ENCODE measurements at places on chromosomes 16 and 17.

DNA sequence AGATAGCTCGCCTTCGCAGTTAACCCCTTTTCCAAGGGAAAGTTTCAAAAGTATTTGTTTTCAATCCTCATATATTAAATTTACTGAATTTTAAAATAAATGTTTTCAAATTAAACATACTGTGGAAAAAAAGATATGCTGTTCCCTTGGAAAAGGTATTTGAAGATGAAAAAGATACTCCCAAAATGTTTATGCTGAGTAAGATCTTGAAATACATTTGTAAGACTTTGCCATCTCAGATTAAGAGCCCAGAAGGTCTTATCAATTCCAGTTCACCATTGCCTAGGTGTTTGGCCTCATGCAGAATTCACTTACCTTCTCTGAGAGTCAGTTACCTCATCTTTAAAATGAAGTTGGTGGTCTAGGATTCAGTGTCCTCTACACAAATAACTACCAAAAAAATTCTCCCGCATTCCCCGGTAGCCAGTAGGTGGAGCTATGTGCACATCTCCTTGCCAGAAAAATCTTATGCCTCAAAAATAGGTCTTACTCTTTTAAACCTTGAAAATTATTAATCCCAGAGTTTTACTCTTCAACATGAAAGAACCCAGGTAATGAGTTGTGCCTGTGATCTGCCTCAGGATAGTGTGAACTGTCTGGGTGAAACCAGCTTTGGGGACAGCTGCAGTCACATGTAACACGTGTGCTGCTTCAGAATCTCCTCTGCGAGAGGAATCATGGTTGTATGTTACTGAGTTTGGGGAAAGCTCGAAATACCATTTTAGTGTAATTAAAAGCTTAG, 178.3 kb downstream of the MRTFB start:
- no peak for DNase-seq

GRCh38 chr17:69535016-69535570, 120.6 kb downstream of the MAP2K6 start:
- no peak for DNase-seq

DNA sequence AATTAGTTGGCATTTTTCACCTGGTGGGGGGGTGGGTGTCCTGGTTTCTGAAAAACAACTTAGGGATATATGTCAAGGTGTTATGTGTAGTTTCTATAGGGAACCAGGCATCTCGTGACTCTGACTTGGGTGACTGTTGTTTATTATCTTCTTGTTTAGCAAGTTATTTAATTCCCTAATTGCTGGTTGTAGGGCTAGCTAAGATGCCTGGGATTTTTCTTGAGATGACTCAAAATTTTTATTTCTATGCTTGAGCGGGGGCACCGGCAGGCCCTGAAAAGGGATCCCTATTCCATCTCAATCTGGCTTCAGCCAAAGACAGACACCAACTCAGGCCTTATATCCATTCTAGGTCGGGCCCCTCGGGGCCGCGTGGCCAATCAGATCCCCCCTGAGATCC, 3.2 kb downstream of the DPH1 start:
- no peak for DNase-seq

- DNase-seq, result no peak
Observed at GRCh38 chr17:67452681-67453554, 75.8 kb downstream of the PITPNC1 start.

- no peak for DNase-seq
Observed at GRCh38 chr16:72836985-72837384, 210.9 kb downstream of the ZFHX3 start.

- DNase-seq, result no peak
Observed at GRCh38 chr17:78125138-78125913, 3.2 kb downstream of the TMC6 start.

DNA sequence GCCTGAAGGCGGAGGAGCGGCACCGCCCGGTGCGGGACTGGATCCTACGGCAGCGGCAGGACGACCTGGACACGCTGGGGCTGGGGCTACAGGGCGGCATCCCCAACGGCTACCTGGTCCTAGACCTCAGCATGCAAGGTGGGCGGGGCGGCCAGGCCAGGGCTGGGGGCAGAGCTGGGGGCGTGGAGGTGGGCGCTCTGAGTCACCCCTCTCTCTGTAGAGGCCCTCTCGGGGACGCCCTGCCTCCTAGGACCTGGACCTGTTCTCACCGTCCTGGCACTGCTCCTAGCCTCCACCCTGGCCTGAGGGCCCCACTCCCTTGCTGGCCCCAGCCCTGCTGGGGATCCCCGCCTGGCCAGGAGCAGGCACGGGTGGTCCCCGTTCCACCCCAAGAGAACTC, 7.9 kb downstream of the MSLN start:
- no peak for DNase-seq

GRCh38 chr16:78563905-78564304, 464.5 kb downstream of the WWOX start:
- DNase-seq, result no peak

GRCh38 chr17:1629504-1630310, 1.1 kb upstream of the SLC43A2 start:
- DNase-seq, result no peak

- DNase-seq, result no peak
Observed at GRCh38 chr17:66481271-66481670, 178.9 kb downstream of the PRKCA start.

DNA sequence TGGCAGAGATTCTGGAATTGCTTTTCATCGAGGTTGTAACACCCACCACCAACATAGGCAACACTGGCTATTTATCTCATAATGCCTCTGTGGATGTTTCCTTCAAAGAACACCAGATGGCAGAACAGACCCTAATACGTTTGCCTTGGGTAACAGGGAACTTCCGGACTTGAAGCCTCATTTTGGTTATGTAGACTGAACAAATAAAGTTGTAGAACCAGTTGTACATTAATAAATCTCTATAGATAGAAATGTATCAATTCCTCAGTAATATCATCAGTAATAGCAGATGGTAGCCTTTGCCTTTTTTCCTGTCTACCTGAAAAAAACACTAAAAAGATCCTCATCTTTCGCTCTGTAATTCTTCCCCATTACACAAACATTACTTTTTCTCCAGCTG, 25.9 kb upstream of the APOH start:
- DNase-seq, result no peak

- no peak for DNase-seq
Observed at GRCh38 chr16:75227361-75228142, 8.8 kb downstream of the CTRB1 start.

DNA sequence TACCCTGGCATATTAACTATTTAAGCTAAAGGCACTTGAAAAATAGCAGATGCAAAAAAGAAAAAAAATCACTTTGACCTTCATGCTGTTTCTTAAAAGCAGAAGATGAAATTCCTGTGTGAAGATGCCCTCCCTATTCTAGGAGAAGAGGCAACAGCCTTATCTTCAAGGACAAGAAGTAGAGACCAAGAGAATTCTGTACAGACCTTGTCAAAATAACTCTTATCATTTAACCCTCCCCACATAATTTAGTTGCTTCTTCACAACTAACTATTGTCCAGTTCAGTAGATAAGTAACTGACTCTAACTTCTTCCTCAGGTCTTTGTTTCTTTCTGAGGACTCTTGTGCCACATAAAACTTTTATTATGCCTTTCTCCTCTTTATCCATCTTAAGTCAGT, 72.0 kb upstream of the MARCHF10 start:
- no peak for DNase-seq

- DNase-seq, result no peak
Observed at GRCh38 chr16:79703066-79703465, 102.5 kb upstream of the MAF start.

DNA sequence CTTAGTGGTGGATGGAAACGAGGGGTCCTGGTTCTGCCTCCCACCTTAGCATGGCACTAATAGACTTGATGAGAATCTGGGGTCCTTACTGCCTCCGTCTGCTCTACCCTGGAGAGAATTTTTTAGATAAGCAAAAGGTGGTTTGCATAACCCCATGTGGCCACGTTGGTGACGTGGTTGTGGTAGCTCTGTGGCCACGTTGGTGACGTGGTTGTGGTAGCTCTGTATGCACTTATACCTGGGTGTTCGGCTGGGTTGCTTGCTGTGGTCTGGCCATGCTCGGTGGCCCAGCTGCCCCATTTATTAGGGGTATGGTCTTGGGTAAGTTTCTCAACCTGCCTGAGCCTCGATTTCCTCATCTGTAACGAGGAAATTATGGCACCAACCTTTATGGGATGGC, 13.0 kb downstream of the SPIRE2 start:
- no peak for DNase-seq

GRCh38 chr17:56793957-56794356, 39.8 kb downstream of the C17orf67 start:
- DNase-seq, result no peak

GRCh38 chr16:9374061-9374460, 282.6 kb downstream of the HAPSTR1 start:
- no peak for DNase-seq

GRCh38 chr16:53768167-53768566, 64.2 kb downstream of the FTO start:
- no peak for DNase-seq

- no peak for DNase-seq
Observed at GRCh38 chr16:57611706-57612105, 16.7 kb upstream of the ADGRG1 start.
